Activated T-cell treated with anti-CD3 and anti-CD28 coated beads, Interleukin-2, amount 50 U/mL, for 48 hours (primary cell): ENCODE measurements at places on chromosomes 2 and 18.

DNA sequence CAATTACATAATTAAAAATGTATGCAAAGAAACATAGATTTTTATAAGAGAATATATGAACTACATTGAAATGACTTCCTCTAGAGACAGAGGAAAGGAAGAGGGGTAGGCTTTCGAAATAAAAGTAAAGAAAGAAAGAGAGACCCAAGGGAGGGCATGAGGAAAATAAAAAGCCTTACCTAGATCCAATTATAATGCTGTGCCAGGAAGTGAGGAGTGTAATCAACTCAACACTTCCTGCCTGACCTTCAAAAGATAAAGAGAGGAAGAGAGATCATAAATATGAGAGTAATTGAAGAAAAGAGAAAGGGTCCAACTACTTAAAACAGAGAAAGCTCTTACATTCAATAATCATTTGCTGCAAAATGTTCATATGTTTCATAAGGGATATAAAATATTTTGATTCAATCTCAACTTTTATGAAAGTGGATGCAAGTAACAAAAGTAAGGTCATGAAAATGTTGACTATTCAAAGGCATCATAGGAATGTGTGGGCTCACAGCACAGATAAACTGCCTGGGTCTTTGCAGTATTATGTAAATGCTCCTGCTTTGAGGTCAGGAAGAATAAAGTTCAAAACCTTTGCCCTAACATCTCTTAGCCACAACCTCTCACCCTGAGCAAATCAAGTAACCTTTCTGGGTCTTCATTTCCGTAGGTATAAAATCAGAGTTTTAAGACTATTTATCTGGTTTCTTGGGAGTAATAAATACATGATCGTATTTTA lies 1237.7 kb downstream of the LRP1B start:
- no peak for DNase-seq

GRCh38 chr2:21404137-21404536 lies 280.4 kb downstream of the TDRD15 start:
- DNase-seq, result no peak

- DNase-seq, result no peak
Observed at GRCh38 chr2:23107327-23107941, 277.5 kb upstream of the KLHL29 start.

DNA sequence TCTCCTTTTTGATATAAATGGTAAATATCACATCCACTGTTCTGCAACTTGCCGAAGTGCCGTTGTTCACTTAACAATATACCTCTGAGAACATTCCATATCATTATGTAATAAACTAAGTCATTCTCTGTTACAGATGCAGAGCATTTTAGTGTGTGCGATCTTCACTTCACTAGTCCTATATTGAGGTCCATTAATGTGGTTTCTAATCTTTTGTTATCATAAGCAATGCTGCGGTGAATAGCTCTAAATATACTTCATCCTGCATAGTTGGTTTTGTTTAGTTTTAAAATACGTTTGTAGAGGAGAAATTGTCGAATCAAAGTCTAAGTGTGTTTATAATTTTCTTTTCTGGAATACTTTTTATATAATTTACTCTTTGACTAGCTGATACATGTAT lies 280.3 kb upstream of the TRIB2 start:
- no peak for DNase-seq

GRCh38 chr2:192128655-192129054 lies 66.1 kb downstream of the TMEFF2 start:
- no peak for DNase-seq
